ENCODE measurements at places on chromosomes 4 and X.

DNA sequence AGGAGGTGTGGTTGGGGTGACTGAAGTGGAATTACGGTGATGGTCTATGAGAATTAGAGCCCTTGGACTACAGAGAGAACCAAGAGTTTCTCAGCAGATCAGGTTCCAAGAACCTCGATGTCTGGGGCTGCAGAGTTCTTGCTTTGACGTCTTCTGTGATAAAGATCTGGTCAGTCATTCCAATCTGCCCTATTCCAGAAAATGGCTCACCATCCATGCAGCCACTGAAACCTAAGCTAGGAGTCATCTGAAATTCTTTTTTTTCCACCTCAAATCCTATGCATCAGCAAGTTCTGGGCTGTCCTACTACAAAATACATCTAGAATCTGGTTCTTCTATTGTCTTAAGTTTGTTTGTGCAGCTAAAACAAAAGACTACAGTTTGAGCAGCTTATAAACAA is 254.4 kb upstream of the PGRMC2 start:
- no peak for DNase-seq

DNA sequence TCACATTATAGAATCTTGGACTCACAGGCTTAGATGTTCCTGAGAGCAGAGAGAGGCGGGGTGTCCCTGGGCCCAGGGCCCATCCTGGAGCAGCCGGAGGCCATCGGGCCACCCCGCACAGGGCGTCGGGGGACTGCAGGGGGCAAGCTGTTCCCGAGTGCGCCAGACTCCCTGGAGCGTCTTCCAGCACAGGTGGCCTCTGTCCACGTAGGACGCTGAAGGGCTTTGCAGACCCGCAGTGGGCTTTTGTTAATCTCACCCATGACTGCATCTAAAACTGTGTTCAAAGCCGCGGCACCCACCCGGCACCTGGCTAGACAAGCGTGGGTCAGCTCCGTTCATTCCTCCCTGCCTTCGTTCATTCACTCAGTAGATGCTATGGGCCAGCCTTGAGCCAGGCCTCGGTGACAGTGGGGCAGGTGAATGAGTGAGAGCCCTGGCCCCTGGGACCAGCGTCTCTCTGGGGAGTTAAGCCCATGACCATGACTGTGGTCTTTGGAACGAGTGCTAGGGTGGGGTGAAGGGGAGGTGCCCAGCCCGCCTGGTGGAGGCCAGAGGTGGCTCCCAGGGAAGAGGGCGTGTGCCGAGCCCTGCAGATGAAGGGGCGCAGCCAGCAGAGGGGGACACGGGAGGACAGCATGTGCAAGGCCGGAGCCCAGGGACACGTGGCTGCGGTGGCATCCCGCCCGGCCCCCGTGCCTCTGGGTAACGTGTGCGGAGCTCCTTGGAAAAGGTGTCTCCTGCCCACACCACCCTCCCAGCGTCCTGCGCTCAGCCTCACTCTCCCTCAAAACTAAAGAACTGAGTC is 98.3 kb downstream of the HMX1 start:
- no peak for DNase-seq

DNA sequence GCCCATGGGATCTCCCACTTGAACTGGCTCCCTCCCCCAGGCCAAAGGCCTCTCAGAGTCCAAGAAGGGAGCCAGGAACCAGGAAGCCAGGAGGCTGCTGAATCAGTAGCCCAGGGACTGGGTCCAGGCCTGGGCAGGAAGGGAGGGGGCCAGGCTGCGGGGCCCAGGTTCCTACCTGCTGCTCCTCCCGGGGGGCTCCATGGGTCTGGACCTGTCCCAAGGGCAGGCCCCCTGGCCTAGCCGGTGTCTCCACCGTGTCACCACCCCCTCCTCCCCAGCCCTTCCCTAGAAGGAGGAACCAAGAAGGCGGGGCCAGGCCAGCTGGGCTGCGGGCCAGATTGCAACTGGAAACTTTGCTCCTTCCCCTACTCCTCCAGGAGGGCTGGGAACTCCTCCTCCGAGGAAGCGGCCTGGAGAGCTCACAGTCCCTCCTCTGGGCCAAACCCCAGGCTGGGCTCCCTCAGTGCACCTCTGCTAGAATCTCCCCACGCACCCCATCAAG is at the start of gene IQSEC2:
IQSEC2 (minus strand) TSS at position 264 of the 502 bp plus-strand sequence.
- DNase-seq = no peak

- DNase-seq = no peak
Observed at GRCh38 chrX:109812236-109812635, 79.2 kb upstream of the ACSL4 start.

- no peak for DNase-seq
Observed at GRCh38 chr4:168632301-168632725, 135.5 kb downstream of the PALLD start.
